ENCODE measurements at places on chromosomes 11 and 22. TPM values are rescaled to one million over a fixed set of nuclear protein-coding genes. Genes with fewer than 3 reads are reported as not detected.

Gene APOL5
- not detected for polyA plus RNA-seq

Gene NEFH
- 0.42 TPM for polyA plus RNA-seq

Gene APOA5
- polyA plus RNA-seq: not detected

Gene OVOL1
- 49.9 TPM for polyA plus RNA-seq

Gene OR10D3
- not detected for polyA plus RNA-seq

Measured in esophagus (tissue), 2 donors.